KG1 (cell line): ENCODE measurements at places on chromosomes 4 and X.

GRCh38 chr4:94641702-94642560, 115.8 kb upstream of the BMPR1B start:
- DNase-seq = no peak

- no peak for DNase-seq
Observed at GRCh38 chr4:53015681-53016080, 153.6 kb downstream of the RASL11B start.

DNA sequence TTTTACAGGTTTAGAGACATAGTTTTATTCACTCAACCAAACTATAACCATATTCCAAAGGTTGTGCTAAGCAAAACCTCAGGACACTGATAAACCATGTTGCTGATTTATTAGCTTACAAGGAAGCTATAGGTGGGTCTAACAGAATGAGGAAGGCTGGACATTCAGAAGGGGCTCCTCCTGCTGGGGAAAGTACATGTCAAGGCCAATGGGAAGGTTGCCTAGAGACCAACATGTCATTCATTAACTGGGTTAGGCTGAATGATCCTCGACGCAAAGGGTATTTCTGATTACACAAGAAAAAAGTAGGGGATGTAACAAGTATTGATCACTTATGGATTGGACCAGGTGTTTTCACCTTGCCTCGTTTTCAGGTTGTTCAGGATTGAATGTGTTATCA, 30.3 kb downstream of the SLC10A6 start:
- DNase-seq = no peak

GRCh38 chr4:175891851-175892250, 79.8 kb upstream of the GPM6A start:
- no peak for DNase-seq

DNA sequence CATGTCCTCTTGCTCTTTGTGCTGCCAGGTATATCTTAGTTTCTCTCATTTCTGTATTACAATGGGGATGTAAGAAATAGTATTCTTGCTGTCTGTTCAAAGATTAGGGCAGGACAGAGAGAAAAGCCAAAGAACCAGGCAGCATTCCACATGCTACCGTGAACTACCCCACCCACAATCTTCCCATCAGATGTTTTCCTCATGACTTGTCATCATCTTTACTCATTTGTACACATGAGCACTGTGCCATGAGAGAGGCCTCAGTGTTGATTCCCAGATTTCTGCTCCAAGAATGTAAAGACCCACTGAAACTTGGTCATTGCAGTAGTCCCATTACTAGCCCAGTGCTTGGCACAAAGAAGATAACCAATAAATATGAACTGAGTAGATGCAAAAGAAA, 354.6 kb upstream of the RASGEF1B start:
- no peak for DNase-seq

- DNase-seq = no peak
Observed at GRCh38 chr4:1798580-1799386, 5.7 kb downstream of the FGFR3 start.
